Fibroblast of the aortic adventitia (primary cell): ENCODE measurements at places on chromosomes 1 and 21.

GRCh38 chr1:225896937-225897549 lies 8.1 kb upstream of the LEFTY1 start:
- no peak for DNase-seq

GRCh38 chr1:229593800-229594199 lies 32.1 kb downstream of the TAF5L start:
- DNase-seq, result no peak

DNA sequence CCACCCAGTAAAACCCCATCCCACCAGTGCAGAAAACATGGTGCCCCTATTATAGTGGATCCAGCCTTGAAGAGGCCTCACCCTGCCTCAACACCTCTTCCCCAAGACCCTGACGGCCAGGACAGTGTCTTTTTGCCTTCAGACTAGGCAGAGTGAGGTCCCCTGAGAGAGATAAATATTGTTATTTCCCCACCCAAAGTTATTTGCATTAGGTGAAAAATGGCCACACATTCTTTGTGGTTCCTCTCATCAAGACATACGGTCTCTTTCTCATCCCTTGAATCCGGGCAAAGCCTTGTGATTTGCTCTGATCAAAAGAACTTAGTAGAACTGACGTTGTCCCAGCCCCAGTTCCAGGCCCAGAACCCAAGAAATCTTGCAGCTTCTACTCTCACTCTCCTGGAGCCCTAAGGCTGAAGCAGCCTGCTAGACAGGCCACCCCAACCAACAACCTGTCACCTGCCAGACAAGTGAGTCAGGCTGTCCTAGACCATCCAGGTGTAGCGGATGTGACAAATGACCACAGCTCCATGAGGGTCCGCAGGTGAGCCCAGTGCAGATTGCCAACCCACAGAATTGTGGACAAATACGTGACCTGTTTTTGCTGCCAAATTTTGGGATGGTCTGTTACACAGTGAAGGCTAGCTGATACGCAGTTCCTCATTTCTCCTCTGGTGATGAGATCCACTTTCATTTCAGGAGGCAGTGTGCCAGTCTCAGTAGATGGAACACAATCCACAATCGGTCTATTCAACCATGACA lies 8.1 kb upstream of the SSU72 start:
- DNase-seq, result no peak

DNA sequence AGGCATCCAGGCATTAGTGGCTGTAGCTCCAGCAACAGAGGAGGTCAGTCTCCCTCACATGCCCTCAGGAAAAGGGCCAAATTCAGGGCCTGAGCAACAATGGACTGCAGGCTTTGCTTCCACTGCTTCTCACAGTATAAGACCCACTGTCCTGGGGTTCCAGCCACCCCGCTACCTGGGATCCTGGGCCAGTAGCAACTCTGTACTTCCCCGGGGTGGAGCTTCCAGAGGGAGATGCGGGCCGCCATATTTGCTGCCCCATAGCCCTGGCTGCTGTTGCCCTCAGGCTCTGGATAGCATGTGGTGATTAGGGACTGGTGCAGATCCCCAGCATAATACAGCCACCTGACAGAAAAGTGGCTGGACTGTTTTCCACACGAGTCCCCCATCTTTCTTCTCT lies 201.1 kb upstream of the POGK start:
- no peak for DNase-seq

DNA sequence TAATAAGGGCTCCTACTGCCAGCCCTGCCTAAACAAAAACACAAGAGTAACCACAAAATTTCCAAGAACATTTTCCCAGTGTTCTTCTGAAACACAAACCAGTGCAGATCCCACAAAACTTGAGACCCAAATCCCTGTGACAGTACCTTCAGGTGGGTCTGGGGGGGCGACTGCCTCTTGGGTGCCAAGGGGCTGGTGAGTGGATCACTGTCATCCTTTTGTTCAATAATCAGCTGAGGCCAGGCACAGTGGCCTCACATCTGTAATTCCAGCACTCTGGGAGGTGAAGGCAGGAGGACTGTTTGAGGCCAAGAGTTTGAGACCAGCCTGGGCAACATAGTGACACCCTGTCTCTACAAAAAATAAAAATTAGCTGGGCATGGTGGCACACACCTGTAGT lies 87.6 kb downstream of the GLIS1 start:
- no peak for DNase-seq

DNA sequence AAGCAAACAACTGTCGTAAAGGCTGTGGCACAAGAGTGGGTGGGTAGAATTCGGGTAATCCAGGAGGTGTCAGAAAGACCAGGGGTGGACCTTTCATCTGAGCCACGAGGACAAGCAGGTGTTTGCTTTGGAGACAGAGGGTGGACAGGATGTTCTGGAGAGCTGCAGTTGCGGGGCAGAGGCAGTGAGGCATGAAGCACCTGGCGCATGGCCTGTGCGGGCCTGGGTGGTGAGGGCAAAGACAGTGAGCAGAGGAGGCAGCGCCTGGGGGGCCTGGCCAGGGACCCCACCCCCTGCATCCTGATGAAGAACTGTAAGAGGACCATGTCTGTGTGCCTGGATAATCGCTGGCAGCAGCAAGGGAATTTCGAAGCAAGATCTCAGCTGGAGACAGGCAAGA lies 24.9 kb downstream of the KIF26B start:
- DNase-seq, result no peak

DNA sequence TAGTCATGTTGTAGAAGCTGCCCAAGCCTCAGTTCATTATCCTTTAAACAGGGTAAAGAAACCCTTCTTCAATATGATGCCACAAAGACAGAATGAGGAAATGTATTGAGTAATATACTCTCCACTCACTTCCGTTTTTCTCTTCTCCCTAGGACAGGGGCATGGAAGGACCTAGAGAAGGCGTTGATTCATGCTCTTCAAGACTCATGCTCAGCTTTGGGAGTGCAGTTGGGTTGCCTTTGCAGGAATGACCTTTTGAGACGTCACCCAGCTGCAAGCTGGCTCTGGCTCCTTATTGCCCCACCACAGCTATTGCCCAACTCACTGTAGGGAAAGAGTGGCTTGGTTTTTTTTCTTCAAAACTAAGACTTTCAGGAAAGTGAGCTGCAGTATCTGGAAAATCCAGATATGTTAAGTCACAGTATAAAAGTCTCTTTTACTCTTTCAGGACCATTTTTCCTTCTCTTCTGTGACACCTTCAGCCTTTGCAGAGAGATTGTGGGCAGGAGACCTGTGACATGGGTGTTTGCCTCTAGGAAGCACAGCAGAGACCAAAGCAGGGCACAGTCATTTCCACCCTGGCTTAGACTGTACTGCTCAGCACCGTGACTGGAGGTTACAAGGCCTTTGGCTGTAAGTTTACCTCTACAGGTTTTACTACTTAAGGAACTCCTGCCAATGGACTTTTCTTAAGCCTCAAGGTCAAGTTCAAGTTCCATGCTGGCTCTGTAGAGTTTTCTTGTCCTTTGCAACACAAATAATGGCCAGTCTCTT lies 39.5 kb downstream of the XCL2 start:
- peak; percentile 88 for DNase-seq

- DNase-seq, result no peak
Observed at GRCh38 chr1:193275773-193276172, 89.4 kb upstream of the B3GALT2 start.

GRCh38 chr1:235679644-235680043 lies 30.1 kb upstream of the GNG4 start:
- DNase-seq, result no peak

DNA sequence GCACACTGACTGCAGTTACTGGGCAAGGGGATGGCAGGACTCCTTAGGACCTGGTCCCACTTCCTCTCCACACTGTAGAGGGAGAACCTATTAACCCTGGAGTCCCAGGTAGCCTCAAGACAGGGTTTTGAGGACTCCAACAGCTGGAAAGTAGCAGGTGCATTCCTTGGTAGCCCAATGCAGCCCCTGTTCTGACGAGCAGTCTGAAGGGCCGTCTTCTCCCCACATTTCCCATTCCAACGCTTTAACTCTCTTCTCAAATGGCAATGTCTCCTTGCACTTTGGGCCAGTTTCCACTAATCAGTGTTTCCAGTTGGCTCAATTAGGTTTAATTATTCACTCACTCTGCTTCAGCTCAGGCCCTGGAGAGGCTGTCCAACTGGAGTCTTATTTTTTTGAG lies 8.8 kb upstream of the INPP5B start:
- DNase-seq, result no peak

DNA sequence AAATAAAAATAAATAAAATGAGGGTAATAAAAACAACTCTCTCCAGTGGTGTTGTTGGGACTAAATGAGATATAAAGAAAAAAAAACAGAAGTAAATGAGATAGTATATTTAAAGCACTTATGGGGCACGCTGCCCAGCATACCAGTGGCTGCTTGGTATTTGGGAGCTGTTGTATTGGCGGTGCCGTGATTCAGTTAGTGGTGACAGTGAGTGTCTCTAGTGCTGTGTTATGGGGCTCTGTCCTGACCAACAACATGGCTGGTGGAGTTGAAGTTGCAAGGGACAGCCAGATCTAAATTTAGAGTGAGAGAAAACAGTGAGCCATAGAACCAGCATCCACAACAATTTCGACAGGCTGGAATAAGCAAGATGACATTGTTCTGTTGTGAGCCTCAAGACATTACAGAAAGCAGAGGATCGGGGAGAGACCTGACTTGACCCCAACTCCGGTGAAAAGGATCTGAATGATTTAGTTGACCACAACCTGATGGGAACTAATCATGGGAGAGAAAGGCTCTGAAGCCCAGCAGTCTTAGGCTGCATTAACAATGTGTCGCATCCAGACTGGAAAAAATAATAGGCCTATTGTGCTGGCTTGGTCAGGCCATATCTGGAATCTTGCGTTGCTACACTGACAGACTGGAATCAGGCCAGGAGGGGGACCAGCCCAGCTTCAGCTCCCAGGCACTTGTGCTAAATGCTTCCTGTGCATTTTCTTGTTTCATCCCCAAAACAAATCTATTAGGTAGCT lies 2.4 kb upstream of the MFSD2A start:
- peak; percentile 11 for DNase-seq

- DNase-seq, result no peak
Observed at GRCh38 chr1:57471995-57472394, 48.1 kb upstream of the DAB1 start.

GRCh38 chr1:199292896-199293295 lies 654.1 kb downstream of the PTPRC start:
- no peak for DNase-seq

DNA sequence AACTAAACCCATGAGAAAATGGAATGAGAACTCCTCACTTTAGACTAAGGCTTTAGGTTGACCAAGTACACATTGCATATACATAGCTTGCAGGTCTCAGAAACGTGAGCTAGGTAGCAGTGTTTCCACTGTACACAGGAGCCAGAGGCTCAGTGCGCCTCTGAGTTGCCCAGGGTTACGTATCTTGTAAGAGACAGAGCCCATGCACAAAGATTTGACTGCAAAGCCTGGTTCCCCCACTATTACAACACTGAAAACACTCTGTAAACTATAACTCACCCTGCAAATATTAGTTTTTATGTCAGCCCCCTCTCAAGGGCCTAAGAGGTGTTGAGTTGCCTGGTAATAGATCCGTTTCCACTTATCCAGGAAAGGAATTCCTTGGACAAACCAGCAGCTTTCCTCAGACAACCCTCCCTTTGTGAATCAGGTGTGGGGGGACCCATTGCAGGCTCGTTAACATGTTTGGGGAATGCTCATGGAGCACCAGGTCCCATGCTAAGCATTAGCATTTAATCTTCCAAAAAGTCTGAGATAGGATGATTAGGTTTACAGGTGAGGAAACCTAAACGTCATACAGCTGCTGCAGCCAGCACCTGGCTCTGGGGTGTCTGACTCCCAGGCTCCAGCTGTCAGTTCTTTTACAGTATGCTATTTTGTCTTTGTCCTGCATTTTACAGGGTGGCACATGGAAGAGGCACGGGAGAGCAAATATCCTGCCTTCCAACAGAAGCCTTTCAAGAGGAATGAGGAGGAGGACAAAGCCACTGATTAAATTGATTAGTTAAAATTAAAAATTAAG lies 25.7 kb downstream of the TENT5C start:
- no peak for DNase-seq

- DNase-seq, result no peak
Observed at GRCh38 chr1:57109883-57110282, 144.1 kb upstream of the C8B start.

DNA sequence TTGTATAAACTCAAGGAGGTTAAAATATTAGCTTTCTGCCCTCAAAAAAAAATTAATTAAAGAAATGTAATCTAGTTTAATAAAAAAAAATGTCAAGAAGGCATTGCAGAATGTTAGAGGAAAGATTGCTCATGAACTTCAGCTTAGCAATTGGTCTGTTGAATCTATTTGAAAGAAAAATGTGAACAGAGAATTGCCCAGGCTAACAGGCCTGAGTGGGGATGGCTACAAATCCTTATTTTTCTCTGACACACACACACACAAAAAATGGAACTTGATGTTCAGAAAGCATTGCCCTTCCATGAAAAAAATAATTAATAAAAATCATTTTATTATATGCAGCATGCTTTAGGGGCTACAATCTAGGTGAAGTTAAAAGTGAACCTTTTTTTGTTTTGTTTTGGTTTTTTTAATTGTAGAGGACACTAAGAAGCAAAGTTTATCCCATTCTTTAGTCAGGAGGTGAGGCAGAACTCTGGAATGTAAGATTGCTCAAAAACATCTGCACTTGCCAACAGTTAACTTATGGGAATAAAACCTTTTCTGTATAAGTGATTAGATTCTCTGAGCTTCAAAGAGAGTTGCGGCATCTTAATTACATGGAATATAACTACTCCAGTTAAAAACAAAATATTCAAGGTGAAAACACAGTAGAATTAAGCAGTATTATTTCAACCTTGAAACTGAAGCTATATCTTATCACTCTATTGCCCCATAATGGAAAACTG lies 658.5 kb upstream of the ADGRL2 start:
- peak; percentile 85 for DNase-seq

- DNase-seq, result no peak
Observed at GRCh38 chr1:2604156-2604843, 17.7 kb downstream of the PRXL2B start.

- no peak for DNase-seq
Observed at GRCh38 chr1:164605254-164606091, 46.5 kb downstream of the PBX1 start.

DNA sequence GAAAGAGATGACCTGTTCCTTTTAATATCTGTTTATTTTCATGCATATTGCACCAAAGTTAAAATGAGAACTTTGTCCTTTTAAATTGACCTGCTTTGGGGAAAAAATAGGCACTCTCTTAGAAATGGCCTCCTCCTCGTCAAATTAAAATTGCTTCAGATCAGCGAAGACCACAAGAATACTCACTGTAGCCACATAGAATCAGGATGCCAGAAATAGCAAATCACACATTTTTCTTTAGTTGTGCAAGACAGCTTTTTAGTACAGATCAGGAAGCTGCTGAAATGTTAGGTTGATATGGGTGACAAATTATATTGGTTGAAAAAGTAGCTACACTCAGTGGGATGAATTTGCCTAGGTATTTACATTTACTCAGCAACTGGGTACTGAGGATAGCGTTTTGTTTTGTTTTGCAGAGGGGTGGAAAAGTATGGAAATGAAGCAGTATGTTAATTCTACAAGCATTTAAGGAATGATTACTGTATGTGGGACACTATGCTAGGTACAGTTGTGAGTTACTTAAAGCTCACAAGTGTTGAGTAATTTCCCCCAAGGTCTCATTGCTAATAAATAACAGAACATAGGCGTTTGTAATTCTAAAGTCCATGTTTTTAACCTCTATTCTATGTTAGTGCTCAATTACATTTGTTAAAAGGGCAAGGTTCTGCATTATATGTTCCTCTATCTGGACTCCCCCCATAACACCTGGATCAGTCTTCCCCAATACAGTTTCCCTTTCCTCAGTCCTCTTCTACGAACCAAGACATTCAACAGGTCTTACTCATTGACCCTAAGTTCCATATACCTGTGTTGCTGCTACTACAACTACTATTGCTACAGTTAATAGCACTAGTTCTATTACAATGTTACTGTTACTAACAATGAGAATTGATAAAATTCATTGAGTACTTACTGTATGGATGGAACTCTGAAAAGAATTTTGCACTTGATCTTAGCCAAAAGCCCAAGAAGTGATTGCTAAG lies 99.4 kb upstream of the S1PR1 start:
- DNase-seq, result peak; percentile 74
